NCI-H460 (cell line): ENCODE measurements at places on chromosomes 4 and X.

GRCh38 chr4:143679434-143679833 is 21.0 kb downstream of the FREM3 start:
- no peak for DNase-seq

DNA sequence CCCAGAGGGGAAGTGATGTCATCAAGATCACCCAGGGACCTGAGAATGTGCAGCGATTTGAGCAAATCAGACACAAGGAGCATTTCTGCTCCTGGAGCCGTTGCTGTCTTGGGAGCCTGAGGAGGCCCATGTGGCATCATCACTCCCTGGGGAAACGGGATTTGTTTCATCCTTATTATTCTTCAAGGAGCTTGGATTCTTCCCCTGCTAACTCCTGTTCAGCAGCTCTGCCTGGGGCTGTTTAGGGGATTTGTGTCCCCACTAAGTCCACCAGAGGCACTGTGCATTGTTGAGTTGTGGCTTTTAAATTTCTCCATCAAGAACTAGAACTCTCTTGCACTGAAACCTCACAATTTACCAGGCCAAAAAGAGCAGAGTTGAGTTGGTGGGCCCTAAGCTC is 104.2 kb upstream of the MSX1 start:
- DNase-seq: no peak

DNA sequence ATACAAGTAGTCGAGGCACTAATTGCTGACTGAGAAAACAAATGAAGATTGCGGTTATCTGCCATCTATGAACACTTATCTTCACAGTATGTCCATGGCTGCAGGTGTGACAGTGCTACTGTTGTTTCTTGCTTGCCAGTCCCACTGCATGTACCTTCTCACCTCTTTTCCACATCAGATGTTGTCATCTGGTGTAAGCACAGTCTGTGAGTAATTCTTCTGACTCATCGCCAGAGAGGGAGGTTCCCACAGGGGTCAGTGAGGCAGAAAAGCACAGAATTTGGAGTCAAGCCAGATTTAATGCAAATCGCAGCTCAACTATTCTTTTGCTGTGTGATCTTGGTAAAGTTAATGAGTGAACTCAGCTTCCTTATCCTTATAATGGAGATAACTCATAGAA is 144.4 kb downstream of the GLRA2 start:
- DNase-seq: peak; percentile 87

GRCh38 chr4:96483308-96484030 is 643.6 kb downstream of the PDHA2 start:
- no peak for DNase-seq

- no peak for DNase-seq
Measured at GRCh38 chr4:57039345-57039744, 60.6 kb downstream of the POLR2B start.

DNA sequence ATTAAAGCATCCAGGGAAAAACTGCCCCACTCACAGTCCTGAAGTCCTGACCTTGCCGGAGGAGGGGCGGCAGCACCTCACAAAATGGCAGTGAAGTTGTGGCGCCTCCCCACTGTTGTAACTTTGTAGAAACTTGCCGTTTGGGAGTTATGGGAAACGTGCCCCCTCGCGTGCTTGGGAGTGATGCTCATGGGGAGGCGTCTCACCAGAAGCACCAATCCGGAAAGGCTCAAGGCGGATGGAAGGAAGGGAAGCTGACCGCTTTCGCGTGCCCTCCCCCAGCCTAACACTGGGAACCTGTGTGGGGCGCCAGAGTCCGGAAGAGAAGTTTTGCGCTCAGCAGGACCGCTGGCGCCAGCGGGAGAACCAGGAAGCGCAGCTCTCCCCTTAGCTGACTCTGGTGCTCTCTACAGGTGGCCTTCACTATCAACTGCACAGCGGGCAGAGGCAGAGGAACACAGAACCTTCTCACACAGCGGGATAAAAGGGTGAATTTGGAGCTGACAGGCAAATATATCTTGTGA is at the start of the genes CT45A10 and SAGE1:
TSS of gene CT45A10 (minus strand) at position 151 of the 524 bp plus-strand sequence. CDS start 8,100 bp downstream, outside the sequence.
TSS of gene SAGE1 (plus strand) at position 423 of the 524 bp plus-strand sequence. CDS start 2,527 bp downstream, outside the sequence.
- DNase-seq: no peak

DNA sequence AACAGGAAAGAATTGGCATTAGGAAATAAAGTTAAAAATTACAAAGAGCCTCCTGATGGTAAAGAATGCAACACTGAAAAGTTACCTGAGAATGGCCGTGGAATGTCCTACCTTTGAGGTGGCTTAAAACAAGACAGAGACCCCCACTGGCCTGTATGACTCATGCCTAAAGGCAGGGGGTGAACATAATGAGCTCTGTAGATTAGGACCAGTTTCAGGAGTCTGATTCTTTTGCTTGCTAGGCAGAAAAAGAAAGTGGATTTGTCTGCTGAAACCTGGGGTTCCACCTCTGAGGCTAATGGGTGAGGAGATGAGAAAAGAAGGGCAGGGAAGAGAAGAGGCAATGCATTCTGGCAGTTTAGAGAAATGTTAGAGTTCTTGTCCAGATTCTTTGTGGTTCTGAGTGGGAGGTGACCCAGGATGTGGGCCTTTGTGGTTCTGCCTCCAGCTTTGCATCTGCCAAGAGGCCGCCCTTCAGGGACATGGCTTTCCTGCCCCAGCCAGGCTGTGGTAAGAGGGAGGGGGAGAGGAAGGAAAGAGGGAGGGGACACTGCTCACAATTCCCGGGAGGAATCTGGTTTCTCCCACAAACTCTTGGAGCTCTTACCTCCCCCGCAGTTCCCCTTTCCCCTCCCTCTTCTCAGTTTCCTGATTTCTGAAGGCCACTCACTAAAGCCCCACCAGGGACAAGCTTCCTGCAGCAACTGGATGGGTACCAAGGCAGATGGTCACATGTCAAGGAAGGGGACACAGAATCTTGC is 109.6 kb downstream of the EFNB1 start:
- DNase-seq: no peak

DNA sequence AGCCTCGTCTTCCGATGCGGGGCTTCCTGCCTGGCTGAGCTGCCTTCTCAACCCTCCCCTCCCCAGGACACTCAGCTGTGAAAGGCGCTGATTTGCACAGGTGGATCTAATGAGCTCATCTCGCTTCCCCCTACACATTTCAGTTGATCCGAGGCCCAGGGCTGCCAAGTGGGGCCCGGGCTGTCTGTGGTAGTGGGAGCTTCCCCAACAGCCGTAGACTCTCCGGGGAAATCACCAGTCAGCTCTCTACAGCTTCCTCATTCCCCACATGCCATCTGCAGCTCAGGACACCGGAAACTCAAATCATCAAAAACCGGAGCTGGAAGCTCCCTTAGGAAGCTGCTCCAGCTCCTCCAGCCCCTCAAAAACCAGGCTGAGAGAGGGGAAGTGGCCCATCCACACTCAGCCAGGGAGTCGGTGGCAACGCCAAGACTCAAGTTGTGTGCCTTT is 56.2 kb downstream of the SMIM20 start:
- DNase-seq: no peak

DNA sequence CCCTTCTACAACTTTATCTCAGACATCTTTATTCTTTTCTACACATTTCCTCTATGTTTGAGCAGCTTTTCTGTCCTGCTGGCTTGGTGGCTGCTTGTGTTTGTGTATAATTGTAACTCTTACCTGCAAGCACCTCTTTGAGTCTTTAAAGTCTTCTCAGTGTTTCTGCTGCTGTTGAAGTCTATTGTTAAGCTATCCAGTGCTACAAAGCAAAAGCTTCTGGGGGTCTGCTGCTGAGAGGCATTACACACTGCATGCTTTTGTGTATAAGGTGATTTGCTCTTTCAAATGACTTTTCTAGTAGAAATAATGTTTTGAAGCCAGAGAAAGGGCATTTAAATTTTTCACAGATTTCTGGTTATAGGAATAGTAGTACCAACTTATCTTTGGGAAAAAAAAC is 241.8 kb downstream of the DTHD1 start:
- no peak for DNase-seq

- DNase-seq: no peak
Measured at GRCh38 chrX:78327370-78328086, at the start of gene CYSLTR1. CYSLTR1 (minus strand) TSS chrX:78327611; CDS start chrX:78273746, 53,865 bp downstream.

DNA sequence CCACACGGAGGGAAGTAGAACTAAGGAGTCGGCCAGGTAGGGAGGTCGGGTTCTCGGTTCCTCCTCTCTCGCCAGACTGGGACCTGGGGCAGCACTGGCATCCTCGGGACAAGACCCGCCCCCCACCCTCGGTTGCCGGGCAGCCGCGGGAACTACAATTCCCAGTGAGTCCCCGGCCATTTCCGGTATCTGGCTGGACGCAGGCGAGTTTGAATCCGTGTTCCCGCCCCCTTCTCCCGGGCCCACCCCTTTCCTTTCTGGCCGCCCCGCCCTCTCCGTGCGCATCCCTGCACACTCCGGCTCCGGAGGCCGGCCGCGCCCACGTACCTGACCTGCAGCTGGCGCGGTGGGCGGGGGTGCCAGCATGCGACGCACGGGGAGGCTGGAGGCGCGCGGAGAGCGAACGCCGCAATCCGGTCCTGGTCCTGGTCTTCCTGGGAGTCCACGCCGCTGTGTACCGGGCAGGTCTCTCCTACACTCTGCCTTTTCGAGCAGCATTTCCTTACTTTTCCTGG is 10.2 kb upstream of the DLG3 start:
- peak; percentile 84 for DNase-seq

DNA sequence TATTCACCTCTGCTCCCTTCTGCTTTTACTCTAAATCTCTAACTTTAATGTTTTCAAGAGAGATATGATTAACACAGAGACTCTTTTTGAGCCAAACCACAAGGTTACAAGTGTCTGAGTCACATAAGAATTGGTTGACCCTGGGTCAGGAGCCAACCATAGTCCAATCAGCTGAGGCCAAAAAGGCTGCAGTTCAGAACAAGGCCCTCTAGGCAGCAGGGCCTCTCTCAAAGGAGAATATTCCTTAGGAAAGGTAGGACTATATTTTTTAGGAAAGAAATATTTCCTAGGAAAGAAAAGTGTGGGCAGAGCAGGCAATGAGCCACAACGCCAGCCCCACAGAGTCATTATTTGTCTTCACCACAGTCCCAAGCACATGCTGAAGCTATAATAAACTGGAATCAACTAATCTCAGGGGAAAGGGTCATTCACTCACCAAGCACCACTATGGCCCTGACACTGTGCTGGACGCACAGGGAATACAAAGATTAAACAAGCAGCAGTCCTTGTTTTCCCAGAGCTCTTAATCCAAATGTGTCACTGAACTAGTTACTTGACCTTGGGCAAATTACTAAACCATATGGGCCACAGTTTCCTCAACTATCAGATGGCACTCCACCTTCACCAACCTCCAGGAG is 2.2 kb downstream of the ATP8A1 start:
- DNase-seq: no peak

- no peak for DNase-seq
Measured at GRCh38 chr4:93814141-93814540, 14.4 kb upstream of the ATOH1 start.

- DNase-seq: no peak
Measured at GRCh38 chr4:110085131-110085530, 113.3 kb downstream of the ELOVL6 start.

DNA sequence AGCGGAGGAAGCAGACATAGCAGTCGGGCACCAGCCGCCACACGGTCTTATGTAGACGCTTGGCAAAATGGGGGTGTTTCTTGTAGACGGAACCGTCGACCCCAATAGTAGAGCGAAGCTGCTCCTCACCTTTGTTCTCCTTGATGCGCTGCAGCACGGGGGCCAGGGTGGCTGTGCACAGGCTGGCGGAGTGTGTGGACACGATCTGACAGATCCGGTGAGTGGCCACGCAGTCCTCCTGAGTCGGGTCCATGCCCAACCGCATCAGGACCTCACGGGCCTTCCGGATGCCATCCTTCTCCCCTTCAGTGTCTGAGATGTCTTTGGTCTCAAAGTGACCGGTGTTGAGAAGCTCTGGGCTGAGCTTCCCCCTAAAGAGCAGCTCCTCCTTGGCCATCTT is 153.0 kb downstream of the TENT5D start:
- DNase-seq: no peak

DNA sequence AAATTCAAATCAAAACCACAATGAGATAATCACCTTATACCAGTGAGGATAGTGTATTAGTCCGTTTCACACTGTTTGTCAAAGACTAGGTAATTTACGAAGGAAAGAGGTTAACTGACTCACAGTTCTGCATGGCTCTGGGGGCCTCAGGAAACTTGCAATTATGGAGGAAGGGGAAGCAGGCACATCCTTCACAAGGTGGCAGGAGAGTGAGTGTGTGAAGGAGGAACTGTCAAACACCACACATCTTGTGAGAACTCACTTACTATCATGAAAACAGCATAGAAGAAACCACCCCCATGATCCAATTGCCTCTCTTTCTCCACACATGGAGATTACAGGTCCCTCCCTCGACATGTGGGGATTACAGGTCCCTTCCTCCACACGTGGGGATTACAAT is 54.7 kb upstream of the TRPC5 start:
- DNase-seq: no peak

GRCh38 chr4:25070545-25070944 is 39.8 kb upstream of the LGI2 start:
- DNase-seq: no peak

GRCh38 chrX:106999002-106999975 is 723 bp downstream of the MORC4 start:
- DNase-seq: peak; percentile 49

DNA sequence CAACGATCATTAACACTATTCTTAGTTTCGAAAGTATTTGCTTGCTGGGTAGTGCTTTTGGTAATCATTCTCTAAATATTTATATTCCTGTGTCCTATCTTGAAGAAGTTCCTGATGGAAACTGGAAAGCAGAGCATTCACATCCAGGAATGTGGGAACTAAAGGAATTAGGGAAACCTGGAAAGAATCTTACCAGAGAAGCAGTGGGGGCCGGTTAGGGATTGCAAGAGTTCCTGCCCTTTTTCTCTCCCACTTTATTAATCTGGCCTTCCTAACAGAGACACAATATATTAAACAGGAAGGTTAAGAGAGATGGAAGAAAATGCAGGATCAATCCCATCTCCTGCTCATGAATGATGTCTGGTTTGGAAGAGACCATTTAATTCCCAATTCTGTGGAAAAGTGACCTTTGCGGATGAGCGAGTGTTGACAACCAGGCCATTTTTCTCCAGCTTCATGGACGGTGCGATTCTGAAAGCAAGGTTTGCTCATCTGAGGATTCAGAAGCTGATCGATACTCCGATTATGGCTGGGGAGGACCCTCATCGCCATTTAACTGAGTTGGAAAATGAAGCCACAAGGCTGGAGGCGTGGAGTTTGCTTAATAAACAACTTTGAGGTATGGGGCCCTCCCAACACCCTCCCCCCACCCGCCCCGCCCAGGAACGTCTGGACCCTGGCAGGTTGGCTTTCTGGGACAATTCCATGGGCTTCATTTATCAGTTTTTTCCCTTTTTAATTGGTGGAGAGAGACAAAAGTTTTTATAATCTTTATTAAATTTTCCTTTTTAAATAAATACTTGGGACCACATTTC is 52.3 kb downstream of the C4orf51 start:
- no peak for DNase-seq
